CD8-positive, alpha-beta T cell (primary cell): ENCODE measurements at places on chromosomes 5 and 9.

DNA sequence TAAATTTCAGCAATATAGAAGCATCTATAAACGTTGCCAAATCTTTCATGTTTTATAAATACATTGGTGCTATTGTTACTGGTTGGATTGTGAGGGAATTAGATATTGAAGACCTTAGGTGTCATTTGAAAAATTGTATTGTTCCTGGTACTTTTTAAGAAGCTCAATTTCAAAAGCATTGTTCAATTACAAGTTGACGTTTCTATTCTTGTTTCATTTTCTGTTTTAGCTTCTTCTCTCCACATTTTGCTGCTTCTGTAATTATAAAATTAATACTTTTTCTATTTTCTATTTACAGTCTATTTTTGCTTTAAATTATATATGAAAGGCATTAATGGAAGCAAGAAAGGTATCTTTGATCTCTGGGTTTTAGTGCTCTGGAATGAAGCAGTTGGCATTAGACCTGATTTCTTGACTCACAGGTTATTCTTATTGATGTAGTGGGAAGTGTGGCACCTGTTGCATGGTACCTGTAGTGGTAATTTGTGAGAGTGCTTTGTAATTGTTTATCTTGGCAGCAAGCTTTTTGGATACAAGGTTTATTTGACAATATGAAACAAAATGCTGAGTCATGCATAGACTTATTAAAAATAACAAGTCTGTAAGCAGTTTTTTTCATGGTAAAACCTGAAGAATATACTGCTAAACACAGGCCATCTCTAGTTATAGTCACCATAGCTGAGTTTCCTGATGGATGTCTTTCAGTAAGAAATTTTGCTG is 13.2 kb downstream of the MACIR start:
- DNase-seq = no peak

GRCh38 chr5:179769271-179769670 is 24.5 kb upstream of the LTC4S start:
- no peak for DNase-seq

- no peak for DNase-seq
Observed at GRCh38 chr5:88662846-88663245, 220.1 kb downstream of the MEF2C start.

DNA sequence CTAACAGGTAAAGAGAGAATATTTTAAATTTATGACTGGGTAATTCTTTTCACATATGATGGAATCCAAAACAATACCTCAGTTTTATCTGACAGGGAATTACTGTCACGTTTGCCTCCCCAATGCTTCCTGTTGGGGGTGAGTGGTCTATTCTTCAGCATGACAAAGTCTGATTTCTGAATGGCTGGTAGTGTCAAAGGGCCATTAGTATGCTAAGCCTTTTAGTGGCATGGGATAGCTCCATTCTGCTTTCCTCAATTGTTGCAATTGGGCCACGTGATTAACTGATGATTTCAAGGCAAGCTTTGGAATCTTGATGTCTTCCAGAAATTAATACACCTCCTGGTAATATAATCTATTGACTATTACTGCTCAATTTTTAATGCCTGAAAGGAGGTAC is 14.7 kb upstream of the NDUFS4 start:
- DNase-seq = no peak

DNA sequence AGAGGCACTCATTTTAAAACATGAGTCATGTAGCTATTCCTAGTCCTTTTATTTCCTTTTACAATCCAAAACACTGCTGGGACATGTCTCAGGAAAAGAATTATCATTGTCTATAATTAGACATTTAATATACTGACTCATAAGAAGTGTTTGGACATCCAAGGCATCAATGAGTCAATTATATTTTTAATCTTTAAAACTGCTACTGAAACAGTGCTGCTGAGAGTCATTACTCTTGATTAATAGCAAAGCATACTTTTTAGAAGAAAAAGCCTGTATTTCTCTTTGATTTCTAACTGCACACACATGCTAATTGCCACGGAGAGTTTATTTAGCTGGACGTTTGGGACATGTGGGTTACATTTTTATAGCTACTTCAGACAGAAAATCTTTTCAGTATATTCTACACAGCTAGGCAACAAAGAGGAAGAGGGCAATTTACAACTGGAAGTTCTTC is 1249.0 kb upstream of the CDH18 start:
- DNase-seq = no peak

- no peak for DNase-seq
Observed at GRCh38 chr5:107558823-107559375, 111.8 kb downstream of the EFNA5 start.

GRCh38 chr9:102237520-102237919 is 499.1 kb upstream of the GRIN3A start:
- DNase-seq = no peak
